ENCODE measurements at places on chromosomes 6 and 20.

DNA sequence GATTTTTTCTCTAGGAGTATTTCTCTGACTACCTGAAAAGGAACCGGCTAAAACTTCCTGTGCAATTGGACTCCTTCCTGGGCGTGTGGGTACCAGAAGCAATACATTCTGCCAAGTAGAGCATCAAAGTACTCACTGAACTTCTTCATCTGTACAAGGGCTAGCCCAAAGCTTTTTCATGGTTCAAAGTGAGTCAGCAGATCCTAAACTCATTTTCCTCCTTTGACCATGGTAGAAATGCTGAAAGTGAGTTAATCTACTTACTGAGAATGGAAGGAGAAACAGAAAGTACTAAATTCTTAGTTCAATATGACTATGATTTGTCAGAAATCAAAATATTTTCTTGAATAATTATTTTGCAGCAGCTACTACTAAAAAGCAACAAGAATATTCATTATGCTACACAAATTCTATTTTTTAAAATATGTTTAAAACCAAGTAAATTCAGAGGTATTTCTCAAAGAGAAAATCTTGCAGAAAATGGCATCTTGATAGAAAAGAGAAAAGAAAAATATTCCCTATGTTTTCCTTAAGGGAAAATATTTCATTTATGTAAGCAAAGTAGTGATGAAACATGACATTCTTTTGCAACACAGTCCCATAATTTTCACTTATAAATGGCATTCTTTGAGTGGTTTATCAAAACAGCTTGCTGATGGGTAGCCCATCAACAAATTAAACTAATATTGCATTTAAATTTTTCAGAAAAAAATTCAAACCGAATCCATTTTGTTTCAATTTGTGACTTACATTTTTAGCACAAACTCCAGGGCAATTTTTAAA, 3.7 kb upstream of the BEND6 start:
- H3K4me3 ChIP-seq = no peak overlapping the region
- no peak for DNase-seq
- no peaks in the 10 kb centered on the region for H3K36me3 ChIP-seq

DNA sequence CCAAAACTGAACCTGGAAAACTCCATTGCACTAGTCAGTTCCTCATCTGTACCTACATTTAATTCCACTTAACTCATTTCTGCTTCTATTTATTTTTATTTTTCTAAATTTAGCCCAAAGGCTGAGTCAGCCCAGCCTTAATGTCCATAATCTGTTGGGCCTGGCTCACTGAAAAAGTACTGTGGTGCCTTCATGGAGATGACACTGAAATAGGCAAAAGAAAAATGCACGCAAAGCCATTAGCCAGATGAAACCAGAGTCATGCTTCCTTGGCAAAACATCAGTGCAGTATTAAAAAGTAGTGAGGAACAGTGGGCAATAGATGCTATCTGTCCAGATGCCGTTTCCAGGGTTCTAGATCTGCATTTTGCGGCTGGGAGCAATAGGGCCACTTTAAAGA, 14.7 kb upstream of the PLCB4 start:
- no peaks in the 10 kb centered on the region for H3K4me1 ChIP-seq
- no peak for DNase-seq
- no peak overlapping the region for H3K27ac ChIP-seq
- no peak overlapping the region for H3K4me3 ChIP-seq
- H3K36me3 ChIP-seq = no peaks in the 10 kb centered on the region

GRCh38 chr6:42468273-42468672, 16.5 kb upstream of the TRERF1 start:
- H3K27ac ChIP-seq = no peak overlapping the region

DNA sequence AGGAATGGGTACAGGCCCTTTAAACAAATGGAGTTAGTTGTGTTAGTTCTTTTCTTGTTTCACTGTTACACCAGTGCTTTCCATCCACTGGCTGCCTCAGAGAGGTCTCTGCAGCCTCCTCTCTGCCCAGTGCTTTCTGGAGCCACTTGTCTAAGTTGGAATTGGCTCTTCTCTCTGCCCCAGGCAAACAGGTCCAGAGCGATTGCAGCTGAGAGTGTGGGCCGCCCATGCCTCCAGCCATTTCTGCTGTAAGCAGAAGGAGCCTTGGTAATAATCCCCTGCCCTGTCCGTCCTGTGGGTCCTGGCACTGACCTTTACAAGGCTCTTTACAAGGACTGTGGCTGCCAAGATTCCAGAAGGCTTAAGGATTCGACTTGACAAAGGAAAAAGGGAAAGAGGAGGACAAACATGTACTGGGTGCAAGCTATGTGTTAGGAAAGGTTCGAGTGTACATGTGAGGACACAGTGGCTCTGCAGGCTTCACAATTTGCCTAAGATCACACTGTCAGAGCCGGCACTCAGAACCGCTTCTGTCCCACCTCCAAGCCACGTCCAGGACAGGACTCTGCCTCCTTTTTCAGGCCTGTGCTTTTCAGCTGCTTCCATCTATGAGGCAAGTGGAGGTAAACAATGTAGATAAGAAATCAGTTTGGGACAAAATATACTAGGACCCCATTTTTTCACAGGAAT, 88.5 kb downstream of the POPDC3 start:
- no peak for DNase-seq
- no peak overlapping the region for H3K27ac ChIP-seq
- no peak overlapping the region for H3K4me3 ChIP-seq
- H3K36me3 ChIP-seq = peaks cover 5% of the 10 kb centered on the region

DNA sequence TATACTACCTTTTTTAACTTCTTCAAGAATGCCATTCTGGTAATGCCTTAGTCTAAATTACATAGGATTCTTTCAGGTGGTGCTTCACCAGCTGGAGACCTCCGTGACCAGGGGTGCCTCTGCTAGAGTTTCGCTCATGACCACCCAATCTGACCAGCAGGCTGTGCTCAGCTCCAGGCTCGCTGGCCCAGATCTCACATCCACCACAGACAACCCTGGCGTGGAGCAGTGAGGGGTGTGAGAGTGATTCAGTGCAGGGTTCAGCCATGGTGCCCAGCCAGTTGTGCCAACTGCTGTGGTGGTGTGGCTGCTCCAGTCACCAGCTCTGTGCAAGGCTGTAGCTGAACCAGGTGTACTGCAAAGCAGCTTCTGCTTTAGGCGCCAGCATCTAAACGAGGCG, 198.6 kb downstream of the MMUT start:
- no peak for DNase-seq
- H3K36me3 ChIP-seq = no peaks in the 10 kb centered on the region
- H3K4me3 ChIP-seq = no peak overlapping the region
- H3K27ac ChIP-seq = no peak overlapping the region

DNA sequence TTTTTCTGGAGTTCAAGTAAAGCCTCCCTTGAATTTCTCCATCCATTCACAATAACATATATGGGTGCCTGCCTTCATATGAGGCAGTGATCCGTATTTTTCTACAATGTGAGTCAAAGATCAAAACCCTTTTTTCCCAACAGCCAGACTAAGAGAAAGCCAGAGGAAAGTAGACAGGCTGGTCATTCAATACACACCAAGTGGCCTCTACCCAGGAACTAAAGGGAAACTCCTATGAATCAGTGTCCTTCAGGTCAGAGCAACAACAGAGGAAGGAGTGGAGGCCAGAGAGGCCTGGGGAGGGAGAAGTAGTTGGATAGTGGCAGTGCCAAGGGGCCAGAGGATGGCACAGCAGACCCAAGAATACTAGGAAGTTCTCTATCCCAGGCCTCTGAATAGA, 23.8 kb downstream of the SIM1 start:
- no peak overlapping the region for H3K27ac ChIP-seq
- H3K27me3 ChIP-seq = peaks cover 58% of the 10 kb centered on the region
- no peak overlapping the region for H3K4me3 ChIP-seq
- no peak for DNase-seq
- H3K36me3 ChIP-seq = no peaks in the 10 kb centered on the region

GRCh38 chr6:39029156-39030011, 19.2 kb upstream of the GLP1R start:
- no peak for DNase-seq
- no peaks in the 10 kb centered on the region for H3K36me3 ChIP-seq
- peaks cover 85% of the 10 kb centered on the region for H3K27me3 ChIP-seq
- no peaks in the 10 kb centered on the region for H3K4me1 ChIP-seq

GRCh38 chr20:20890751-20891150, 178.3 kb upstream of the RALGAPA2 start:
- peaks cover 23% of the 10 kb centered on the region for H3K27me3 ChIP-seq
- DNase-seq = no peak

- no peak for DNase-seq
- no peaks in the 10 kb centered on the region for H3K36me3 ChIP-seq
- no peak overlapping the region for H3K27ac ChIP-seq
- peaks cover 31% of the 10 kb centered on the region for H3K4me1 ChIP-seq
- no peaks in the 10 kb centered on the region for H3K27me3 ChIP-seq
Measured at GRCh38 chr6:45676380-45676779, 298.6 kb upstream of the SUPT3H start.

DNA sequence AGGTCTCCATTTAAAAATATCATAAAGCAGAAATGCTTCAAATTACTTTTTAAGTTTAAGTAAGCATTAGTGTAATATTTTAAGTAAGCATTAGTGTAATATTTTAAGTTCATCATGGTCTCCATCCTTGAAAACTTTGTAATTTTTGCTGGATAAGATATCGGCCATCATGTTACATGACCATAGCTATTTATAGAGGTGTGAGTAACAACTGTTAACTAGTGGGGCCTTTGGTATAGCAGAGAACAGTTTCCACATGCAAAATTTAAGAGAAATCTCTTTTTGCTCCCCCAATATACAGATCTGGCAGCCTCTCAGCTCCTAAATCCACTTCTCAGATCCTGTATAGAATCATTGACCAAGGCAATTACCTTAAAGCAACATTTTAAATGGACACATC, 468 bp downstream of the TRDN start:
- H3K4me3 ChIP-seq = no peak overlapping the region
- no peak for DNase-seq
- no peaks in the 10 kb centered on the region for H3K36me3 ChIP-seq

GRCh38 chr6:22642254-22642653, 72.9 kb downstream of the HDGFL1 start:
- no peak for DNase-seq
- no peaks in the 10 kb centered on the region for H3K36me3 ChIP-seq
- H3K4me1 ChIP-seq = peaks cover 16% of the 10 kb centered on the region
- no peak overlapping the region for H3K4me3 ChIP-seq

DNA sequence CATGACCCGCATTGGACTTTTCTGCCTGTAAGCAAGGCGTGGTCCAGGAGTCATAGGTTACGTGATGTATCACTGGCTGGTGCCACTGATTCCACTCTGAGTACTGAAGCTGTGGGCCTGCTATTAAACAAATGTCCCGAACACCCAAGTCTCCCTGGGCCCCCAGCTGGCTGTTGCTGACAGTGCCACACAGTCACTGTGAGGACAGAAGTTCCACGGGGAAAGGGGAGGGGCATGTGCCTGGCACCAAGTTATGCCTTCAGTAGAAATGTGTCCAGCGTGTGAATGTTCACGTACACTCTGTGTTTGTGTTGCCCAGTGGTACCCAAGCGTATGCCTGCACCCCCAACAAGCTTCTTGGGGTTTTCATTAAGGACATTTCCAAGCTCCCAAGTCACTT, 171.4 kb upstream of the QKI start:
- H3K36me3 ChIP-seq = no peaks in the 10 kb centered on the region
- no peak overlapping the region for H3K4me3 ChIP-seq
- H3K27ac ChIP-seq = no peak overlapping the region
- no peak for DNase-seq
- H3K27me3 ChIP-seq = peaks cover 2% of the 10 kb centered on the region

- H3K27ac ChIP-seq = peak overlapping the region; percentile 67
- peaks cover 2% of the 10 kb centered on the region for H3K36me3 ChIP-seq
- H3K27me3 ChIP-seq = no peaks in the 10 kb centered on the region
- H3K4me1 ChIP-seq = peaks cover 31% of the 10 kb centered on the region
- DNase-seq = no peak
- no peak overlapping the region for H3K4me3 ChIP-seq
Measured at GRCh38 chr6:104702126-104702841, 157.4 kb downstream of the HACE1 start.

GRCh38 chr20:41669708-41670263, 51.6 kb upstream of the CHD6 start:
- no peak for DNase-seq
- no peaks in the 10 kb centered on the region for H3K36me3 ChIP-seq
- no peak overlapping the region for H3K4me3 ChIP-seq
- no peaks in the 10 kb centered on the region for H3K4me1 ChIP-seq

GRCh38 chr20:33067806-33068205, 11.6 kb upstream of the BPIFB4 start:
- H3K4me3 ChIP-seq = no peak overlapping the region
- H3K27me3 ChIP-seq = peaks cover 18% of the 10 kb centered on the region
- no peak for DNase-seq
- H3K36me3 ChIP-seq = no peaks in the 10 kb centered on the region

DNA sequence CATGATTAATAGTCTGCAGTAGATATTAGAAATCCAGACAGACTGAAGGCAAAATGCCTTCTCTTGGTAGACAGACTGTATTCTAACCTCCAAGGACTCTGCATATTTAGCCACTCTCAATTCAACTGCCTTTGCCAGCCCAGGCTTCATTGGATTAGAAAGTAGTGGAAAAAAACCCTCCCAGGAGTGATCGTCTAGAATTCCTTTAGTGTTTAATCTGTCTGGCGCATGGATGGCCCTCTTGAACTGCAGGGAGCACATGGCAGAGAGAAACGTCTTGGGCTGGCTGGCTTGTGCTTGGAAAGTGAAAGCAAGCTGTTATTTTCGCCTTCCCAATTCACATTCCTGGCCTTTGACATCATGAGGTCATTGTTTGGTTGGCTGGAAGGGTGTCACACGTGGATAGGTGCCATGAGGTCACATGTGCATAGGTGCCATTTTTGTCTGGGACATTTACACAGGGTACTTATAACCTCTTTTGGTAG, 30.9 kb upstream of the NEDD9 start:
- no peaks in the 10 kb centered on the region for H3K27me3 ChIP-seq
- DNase-seq = no peak
- peaks cover 19% of the 10 kb centered on the region for H3K4me1 ChIP-seq
- no peak overlapping the region for H3K4me3 ChIP-seq
- H3K36me3 ChIP-seq = no peaks in the 10 kb centered on the region

- no peak overlapping the region for H3K27ac ChIP-seq
- H3K27me3 ChIP-seq = no peaks in the 10 kb centered on the region
- H3K36me3 ChIP-seq = peaks cover 13% of the 10 kb centered on the region
Measured at GRCh38 chr6:42571611-42572342, 7.9 kb downstream of the UBR2 start.

DNA sequence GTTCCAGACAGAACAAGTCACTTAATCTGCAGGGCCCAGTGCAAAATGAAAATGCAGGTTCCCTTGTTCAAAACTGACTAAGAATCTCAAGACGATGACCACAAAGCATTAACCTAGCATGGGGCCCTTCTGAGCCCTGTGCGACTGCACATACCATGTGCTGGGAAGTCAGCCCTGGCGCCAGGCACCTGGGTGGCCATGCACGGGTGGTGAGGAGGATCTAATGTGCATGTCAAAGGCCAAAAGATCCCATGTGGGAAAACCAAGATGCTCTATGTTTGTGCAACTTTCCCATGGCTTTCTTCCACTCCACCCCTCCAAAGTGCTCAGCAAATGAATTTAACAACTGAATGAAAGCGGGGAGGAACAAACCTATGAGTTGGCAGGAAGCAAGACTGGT, 33.5 kb upstream of the NXT1 start:
- peaks cover 7% of the 10 kb centered on the region for H3K27me3 ChIP-seq
- no peaks in the 10 kb centered on the region for H3K4me1 ChIP-seq
- DNase-seq = no peak
- no peak overlapping the region for H3K4me3 ChIP-seq
